Right cardiac atrium (tissue), 5 donors: ENCODE measurements at places on chromosomes 12 and 14. TPM values are rescaled to one million over a fixed set of nuclear protein-coding genes. Genes with fewer than 3 reads are reported as not detected.

TMEM253 gene
- 0.57 TPM for polyA plus RNA-seq

KRT3 gene
- polyA plus RNA-seq = not detected

DNA sequence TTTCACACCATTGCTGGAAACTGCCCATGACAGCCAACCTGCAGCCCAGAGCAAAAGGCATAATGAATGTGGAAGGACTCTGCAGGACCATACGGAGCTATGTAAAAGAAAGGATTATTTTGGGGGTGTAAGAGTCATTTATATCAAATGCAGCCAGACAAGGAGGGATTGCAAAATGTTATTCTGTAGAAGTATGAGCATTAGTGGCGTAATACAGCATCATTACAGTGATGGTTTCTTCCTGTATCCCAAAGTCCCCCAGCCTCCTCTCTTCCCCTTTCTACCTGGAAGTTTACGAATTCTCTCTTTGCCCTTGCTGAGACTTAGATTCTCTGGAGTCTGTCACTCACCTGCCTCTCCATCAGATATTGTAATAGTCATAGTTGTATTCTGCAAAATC is 89.9 kb downstream of the BORCS5 start:
- DNase-seq = no peak

LGR5 gene
- polyA plus RNA-seq = 0.29 TPM

- no peak for DNase-seq
Observed at GRCh38 chr14:74502236-74503019, 8.9 kb downstream of the ISCA2 start.

LRRK2 gene
- 5.9 TPM for polyA plus RNA-seq

PRR4 gene
- 2.4 TPM for polyA plus RNA-seq

- no peak for DNase-seq
Observed at GRCh38 chr12:47004634-47005033, 74.8 kb upstream of the PCED1B start.
